NCI-H526 (cell line): ENCODE measurements at places on chromosomes 13 and 19.

- DNase-seq = no peak
These were observed 2504.6 kb downstream of the PCDH9 start for GRCh38 chr13:64725492-64725891.

- DNase-seq = no peak
These were observed 71.4 kb downstream of the ALOX5AP start for GRCh38 chr13:30806784-30807183.

- no peak for DNase-seq
These were observed 29.1 kb downstream of the PLPP2 start for GRCh38 chr19:262125-262524.

DNA sequence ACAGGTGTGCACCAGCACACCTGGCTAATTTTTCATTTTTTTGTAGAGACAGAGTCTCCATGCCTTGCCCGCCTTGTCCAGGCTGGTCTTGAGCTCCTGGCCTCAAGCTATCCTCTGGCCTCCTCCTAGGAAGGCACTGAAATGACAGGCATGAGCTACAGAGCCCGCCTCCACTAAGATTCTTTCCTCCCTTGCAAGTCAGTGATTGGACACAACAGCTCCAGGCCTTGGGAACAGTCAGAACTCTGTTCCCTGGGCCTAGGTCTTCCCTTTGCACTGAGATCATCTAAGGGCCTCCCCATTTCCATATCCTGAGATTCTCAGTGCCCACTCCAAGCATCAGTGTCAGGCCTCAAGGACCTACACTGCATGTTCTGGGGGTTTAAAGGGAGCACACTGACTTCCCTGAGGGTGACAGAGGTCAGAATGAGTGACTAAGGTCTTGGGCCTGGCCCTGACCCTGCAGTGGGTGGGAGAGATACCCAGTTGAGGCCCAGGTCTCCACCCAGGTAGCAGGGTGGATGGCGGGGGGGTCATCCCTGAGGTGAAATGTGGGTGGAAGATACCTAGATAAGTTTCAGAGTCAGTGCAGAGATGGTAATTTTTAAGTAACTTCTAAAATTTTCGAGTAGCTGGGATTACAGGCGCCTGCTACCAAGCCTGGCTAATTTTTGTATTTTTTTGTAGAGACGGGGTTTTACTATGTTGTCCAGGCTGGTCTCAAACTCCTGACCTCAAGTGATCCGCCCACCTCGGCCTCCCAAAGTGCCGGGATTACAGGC is 17.3 kb upstream of the ERCC1 start:
- DNase-seq = peak; percentile 25

GRCh38 chr13:44435142-44435918 is 61.7 kb downstream of the SERP2 start:
- DNase-seq = peak; percentile 99

- no peak for DNase-seq
These were observed 8.7 kb upstream of the CHST8 start for GRCh38 chr19:33612928-33613619.

DNA sequence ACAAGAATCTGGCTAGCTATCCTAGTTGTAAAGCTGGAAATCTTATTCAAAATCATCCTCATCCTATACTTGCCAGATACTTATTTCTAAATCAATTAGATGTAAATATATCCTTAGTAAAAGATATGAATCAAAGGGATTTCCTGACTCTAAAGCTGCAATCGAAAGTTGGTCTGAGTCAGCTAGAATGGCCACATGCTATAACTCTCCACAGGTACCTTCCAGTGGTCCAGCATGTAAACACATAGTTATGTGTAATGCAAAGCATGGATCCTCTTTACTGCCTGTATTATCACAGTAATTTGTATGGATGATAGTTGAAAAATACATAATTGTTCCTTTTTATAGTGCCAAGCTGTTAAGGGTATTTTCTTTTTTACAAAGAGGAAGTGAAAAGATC is 27.4 kb downstream of the SLITRK6 start:
- no peak for DNase-seq

DNA sequence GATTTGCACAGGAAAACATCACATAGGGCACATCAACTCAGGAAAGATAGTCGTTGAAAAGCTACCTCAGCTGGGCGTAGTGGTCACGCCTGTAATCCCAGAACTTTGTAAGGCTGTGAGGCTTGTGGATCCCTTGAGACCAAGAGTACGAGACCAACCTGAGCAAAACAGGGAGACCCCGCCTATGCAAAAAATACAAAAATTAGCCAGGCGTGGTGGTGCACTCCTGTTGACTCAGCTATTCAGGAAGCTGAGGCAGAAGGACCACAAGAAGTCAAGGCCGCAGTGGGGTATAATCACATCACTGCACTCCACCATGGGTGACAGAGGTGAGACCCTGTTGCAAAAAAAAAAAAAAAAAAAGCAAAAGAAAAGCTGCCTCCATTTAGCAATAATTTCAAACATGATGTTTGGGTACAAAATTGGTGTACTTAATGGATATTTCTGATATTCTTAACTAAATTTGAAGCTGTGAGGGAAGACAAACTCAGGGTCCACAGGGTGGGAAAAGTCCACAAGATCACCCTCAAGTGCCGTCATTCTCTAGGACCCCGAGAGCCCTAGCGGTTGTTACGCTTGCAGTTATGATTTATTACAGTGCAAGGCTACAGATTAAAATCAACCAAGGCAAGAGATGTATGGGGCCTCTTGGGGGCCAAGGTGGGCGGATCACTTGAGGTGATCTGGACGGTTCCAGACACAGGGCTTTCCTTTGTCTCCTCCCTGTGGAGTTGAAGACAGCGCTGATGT is 42.5 kb upstream of the LDLR start:
- no peak for DNase-seq

DNA sequence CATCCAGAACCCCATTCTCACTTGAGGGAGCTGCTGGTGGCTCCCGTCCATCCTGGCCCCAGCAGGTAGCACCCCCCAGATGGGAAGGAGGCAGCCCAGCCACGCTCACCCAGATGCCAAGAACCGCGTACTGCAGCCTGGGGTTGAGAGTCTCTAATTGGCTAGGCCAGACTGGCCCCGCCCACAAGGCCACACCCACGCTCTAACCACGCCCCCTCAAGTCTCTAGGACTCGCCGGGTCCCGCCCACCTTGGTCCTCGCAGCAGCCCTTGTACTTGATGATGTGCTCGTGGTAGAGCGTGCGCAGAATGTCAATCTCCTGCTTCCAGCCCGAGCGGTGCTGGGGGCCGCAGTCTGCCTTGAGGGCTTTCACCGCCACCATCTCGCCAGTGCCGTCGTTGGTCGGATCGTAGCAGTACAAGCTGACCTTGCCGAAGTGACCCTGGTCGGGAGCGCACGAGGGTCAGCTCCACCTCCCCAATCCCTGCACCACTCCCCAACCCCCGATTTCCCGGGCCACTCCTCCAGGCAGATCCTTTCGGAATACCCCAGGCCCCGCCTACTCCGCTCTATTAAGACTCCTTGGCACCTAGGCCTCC is 14.5 kb upstream of the ICAM3 start:
- DNase-seq = peak; percentile 23

- DNase-seq = no peak
These were observed 322.0 kb upstream of the KLHL1 start for GRCh38 chr13:70430256-70430655.

DNA sequence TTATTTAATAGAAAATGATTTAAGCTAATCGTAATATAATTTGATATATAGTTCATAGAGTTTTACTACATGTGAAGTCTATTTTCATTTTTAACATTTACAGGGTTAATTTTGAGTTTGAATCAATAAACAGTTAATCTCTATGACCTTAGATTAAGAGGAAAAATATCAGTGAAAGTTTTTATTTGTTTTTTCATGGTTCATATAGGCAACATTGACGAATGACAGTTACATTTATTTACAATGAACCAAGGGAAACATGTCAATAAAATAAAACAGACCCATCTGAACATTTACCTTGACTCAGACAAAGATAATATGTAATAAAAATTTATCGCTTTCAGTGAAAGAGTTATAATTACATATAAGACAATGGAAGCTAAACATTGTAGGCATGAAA is 346.6 kb upstream of the SLITRK5 start:
- DNase-seq = no peak

DNA sequence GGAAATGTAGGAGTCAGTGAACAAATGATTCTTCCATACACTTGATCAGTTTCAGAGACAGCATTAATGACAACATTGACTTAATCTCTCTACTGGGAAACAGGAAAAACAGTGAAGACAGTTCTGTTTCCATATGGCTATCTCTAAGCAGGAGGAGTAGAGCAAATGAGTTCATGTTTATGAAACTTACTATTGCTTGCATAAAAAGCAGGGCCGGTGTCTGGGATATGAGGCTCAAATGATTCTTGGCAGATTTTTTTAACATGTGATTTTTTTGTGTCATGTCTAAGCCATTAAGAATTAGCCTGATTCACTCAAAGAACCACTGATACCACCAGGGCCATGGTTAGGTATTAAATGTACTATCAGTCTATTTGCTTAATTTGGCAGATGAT is 141.9 kb downstream of the SLC7A1 start:
- DNase-seq = no peak
